NCI-H1930 (cell line): ENCODE measurements at places on chromosomes 4 and X.
A peak's percentile ranks its signal among the peaks of the same experiment; 100 is the strongest.

DNA sequence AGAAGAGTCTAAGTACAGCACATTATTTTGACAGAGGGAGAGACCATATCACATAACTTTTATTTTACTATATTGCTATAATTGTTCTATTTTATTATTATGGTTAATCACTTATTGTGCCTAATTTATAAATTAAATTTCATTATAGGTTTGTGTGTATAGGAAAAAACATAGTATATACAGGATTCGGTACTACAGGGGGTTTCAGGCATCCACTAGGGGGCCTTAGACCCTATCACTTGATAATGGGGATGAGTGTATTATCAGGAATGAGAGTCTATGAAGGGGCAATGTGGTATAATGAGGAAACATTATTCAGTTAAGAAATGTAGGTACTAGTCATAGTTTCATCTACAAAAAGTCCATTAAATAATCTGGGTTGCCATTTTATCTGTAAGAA, 833.1 kb downstream of the C4orf33 start:
- no peak for DNase-seq

GRCh38 chr4:30728311-30728710, 8.1 kb downstream of the PCDH7 start:
- DNase-seq, result no peak

DNA sequence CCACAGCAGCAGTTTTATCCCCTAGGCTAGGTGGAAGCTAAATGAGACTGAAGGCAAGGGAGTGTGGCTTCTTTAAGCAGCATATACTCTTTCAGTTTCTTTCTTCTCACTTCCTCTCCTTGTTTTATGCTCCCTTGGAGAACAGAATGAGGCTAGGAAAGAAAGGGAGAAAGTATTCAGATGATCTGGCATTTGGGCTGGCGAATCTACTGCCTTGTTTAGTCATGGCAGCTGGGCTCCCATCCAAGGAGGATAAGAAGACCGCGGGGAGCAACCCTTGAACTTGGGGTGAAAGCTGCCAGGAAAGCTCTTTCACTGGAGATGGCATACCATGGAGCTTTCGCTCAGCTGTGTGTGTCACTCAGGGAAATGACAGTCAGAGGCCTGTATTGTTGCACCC, 72.1 kb downstream of the ARHGEF38 start:
- no peak for DNase-seq

- DNase-seq, result no peak
These were observed 24.6 kb downstream of the UNC5C start for GRCh38 chr4:95524184-95524583.

DNA sequence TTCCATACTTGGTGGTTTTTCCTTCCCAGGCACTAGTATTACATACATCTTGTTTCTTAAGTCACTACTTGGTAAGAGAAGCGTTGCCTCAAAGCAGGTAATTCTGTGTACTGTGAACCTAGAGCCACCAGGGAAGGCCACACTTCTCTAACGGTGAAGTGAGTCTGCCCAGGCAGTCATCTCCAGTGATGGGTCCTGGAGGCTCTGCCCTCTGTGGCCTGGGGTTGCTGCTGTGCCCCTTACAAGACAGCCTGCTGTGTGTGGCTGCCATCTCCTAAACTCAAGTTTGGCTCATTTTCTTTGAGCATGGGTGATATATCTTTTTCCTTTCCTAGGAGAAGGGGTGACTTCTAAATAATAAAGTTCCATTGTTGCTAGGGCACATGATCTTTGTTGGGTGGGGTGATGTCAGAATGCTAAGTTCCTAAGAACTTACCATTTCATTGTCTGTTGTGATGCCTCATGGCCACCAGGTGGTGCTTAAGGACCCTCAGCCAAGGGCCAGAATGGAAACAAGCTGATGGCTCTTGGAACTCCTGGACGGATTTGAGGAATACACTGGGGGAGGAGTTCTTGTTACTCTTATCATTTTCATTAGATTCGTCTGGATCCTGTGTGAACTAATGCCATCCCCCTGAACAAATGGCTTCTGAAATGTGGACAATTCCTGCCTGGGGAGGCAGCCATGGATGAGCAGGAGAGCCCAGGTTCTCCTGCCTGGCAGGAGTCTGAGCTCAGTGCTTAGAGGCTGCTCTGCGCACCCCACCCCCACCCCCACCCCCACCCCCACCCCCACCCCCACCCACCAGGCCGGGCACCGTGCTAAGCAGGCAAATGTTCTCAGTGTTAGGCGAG, 41.1 kb upstream of the WDR1 start:
- DNase-seq, result peak; percentile 39

DNA sequence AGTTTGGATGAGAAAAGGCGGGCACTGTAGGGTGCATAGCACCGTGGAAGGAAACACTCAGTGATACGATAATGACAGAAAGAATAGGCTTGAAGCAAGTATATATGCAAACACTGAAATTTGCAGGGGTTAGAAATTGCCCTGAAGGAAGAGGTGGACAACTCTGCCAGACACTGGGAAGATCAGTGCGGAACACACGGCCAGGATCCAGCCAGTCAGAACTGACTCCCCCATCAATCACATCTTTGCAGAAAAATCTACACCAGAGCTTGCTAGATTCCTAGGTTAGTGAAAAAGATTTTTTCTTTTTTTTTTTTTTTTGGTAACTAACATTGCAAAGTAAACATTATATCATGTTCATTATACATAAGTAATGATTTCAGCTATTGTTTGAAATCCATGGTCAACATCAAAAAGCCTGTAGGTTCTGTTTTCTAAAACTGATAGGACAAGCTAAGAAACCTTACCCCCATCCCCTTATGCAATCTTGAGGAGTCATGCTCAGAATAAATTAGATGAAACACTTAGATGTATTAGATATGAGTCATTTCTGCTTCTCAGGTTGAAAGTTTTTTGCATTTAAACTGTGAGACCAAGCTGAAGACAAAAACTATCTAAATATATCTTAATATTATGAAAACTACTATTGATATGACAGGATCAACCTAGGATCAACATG, 38.9 kb downstream of the TRIML1 start:
- no peak for DNase-seq

- no peak for DNase-seq
These were observed 119.1 kb downstream of the PAPSS1 start for GRCh38 chr4:107600983-107601382.

- DNase-seq, result no peak
These were observed 27.4 kb downstream of the TMPRSS11B start for GRCh38 chr4:68218044-68218443.

GRCh38 chrX:154967603-154968002, 54.9 kb downstream of the F8 start:
- DNase-seq, result no peak

- no peak for DNase-seq
These were observed 24.8 kb downstream of the GRXCR1 start for GRCh38 chr4:42917296-42917695.

- DNase-seq, result no peak
These were observed 396.0 kb upstream of the SMIM31 start for GRCh38 chr4:164357957-164358356.

DNA sequence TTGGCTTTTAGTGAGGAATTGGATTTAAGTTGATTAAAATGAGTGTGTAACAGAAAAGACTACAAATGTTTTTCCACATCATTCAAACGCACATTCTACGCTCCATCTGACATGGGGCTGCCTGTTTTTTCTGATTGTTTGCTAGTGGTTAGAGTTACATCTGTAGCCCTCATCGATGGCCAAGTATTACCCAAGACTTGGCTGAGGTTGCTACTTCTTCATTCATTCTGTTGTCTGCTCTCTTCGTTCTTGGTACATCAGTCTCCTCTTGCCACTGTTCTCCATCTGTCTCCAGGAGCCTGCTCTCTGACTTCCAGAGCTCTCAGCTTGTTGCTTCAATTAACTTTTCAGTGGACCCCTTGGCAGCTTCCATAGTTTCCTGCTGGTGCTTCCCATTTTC, 1844.6 kb upstream of the TENM3 start:
- no peak for DNase-seq

DNA sequence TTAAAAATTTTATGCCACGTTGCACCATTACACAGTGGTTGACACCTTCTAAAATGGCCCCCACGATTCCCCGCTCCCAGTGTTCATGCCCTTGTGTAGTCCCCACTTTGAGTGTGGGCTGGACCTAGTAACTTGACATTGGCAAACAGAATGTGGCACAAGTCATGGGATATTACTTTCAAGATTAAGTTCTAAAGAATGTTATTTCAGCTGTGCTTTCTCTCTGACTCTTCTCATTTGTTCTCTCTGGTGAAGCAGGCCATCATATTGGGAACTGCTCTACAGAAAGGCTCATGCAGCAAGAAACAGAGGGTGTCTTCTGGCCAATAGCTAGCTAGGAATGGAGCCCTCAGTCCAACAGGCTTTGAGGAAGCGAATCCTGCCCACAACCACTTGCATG, 67.1 kb downstream of the ATXN3L start:
- DNase-seq, result no peak

- no peak for DNase-seq
These were observed 17.6 kb downstream of the GAK start for GRCh38 chr4:914531-914930.

- DNase-seq, result no peak
These were observed 168.8 kb downstream of the MID1IP1 start for GRCh38 chrX:38970074-38970473.

GRCh38 chrX:15356444-15356843, 21.1 kb upstream of the PIGA start:
- DNase-seq, result no peak

GRCh38 chrX:71131510-71131909, 13.1 kb downstream of the MED12 start:
- no peak for DNase-seq

DNA sequence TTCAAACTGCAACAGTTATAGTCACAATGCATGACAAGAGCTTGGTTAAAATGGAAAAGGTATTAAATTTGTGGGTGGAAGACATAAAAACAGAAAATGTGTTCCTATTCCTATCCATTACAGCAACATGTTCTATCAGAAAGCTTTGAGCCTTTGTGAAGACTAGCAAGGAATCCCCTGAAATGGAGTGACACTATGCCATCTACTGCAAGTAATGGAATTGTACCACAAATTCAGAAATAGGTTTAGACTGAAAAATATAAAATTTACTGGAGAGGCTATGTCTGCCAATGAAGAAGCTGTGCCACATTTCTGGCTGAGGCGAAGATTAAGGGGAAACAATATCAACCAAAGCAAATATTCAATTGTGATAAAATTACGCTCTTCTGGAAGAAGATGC, 247.9 kb downstream of the ADAM29 start:
- no peak for DNase-seq

DNA sequence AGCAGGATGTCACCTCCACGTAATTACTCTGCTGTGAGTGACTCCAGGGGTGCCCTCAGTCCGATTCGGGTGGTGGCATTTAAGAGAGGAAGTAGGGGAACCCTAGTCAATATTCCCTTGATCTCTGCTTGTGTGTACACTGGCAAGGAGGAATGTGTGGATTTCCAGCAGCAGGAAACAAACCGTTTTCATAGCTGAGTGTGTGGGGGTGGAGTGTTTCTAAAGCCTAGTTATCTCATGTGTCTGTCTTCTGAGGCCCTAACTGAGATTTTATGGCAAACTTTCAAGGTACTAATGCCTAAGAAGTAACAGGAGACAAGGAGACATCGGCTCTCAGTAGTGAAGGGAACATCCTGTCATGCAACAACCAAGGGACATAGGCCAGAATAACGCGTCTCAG, 6.6 kb upstream of the CLDN24 start:
- no peak for DNase-seq

- DNase-seq, result no peak
These were observed 14.5 kb downstream of the TBCK start for GRCh38 chr4:106301393-106302061.

DNA sequence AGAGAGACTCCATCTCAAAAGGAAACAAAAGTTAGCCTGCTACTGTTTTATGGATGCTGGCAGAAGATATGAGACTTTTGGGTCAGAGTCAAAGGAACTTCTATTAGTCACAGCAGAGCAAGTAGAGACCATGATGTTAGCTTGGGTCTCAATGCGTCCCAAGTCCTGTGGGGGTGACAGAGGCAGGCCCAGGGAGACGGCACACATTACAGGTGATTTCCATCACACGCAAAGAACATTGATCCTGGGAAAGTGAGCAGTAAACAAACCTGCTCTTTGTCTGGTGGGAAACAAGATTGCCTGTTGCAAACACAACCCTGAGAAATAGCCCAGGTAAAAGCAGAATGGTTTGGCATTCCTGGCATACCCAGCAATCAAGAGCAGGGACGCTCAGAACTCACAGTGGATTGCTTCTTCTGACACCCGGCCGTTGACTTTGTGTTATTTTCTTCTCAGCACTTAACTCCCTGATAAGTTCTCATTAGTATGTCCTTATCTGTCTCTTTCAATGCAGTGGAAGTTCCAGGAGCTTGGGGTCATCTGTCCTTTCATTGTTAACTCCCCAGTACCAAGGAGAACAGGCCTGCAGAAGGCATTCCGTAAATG, 51.2 kb upstream of the LGI2 start:
- DNase-seq, result no peak

DNA sequence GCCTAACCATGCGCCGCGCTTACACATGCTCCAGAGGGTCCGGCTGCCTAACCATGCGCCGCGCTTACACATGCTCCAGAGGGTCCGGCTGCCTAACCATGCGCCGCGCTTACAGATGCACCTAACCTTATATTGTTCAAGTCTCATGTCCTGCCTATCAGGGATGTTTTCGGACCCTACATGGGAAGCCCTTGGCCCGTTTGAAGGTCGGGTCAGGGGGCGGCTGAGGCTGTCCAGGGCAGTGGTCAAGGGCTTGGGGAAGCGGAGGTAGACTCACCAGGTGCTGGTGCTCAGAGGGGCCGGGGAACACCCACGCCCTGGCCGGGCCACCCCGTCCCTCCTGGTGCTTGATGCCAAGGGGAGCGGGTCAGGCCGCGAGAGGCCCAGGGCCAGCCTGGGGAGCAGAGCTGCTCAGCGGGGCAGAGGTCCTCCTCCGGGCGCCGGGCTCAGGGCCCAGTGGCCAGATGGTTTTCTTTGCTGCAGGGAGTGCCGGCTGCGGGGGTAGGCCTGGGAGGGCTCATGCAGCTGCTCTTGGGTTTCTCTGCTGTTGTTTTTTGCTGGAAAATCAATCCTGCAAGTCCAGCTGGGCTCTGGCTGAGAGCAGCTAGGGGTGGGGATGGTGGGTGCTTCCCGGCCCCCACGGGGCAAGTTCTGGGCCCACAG, 35.4 kb upstream of the SPON2 start:
- DNase-seq, result no peak

GRCh38 chrX:56791456-56791855, 62.4 kb downstream of the NBDY start:
- no peak for DNase-seq

- no peak for DNase-seq
These were observed 18.1 kb downstream of the TMEM175 start for GRCh38 chr4:950136-951020.

DNA sequence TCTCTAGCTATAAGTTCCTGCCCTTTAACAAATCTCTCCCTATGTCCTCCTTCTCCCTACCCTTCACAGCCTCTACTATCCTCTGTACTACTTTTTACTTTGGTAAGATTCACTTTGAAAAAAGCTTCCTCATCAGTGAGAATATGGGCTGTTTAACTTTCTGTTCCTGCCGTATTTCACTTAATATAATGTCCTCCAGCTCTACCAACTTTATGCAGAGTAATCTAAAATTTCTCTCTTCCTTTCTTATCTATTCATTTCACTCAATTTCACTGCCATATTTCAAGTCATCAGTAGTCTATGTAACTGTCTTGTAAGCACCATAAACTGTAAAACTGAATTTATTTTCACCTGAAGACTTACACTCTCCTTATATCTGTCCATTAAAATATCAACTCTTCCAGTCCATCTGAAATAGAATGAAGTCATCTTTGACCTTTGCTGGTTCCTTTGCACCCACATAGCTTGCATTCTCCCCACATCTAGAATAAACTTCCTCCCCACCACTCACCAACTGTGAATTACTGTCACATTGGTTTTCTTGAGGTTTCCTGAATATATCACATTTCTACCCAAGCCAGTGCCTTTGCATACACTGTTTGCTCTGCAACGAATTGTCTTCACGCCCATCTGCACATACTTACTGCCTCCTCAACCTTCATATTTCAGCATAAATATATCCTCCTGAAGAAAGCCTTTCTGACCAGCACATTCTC, 54.6 kb downstream of the ARAP2 start:
- DNase-seq, result no peak
